ENCODE measurements at places on chromosomes 7 and 10.

- DNase-seq = no peak
Measured at GRCh38 chr10:22435650-22436049, 90.4 kb downstream of the SPAG6 start.

DNA sequence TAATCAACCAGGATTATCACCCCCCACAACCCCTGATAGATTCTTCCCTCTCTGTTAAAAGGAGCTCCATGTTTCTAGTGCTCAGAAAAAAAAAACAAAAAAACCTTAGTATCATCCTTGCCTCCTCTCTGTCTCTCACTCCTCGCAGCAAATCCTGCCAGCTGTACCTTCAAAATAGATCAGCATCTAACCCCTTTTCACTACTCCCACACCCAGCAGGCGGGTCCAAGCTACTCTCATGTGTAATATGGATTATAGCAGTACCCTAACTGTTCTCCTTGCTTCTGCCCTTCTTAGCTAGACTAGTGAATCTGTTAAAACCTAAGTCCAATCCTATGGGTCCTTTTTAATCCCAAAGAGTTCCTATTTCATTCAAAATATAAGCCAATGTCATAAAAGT lies 667.4 kb downstream of the MAGI2 start:
- no peak for DNase-seq

DNA sequence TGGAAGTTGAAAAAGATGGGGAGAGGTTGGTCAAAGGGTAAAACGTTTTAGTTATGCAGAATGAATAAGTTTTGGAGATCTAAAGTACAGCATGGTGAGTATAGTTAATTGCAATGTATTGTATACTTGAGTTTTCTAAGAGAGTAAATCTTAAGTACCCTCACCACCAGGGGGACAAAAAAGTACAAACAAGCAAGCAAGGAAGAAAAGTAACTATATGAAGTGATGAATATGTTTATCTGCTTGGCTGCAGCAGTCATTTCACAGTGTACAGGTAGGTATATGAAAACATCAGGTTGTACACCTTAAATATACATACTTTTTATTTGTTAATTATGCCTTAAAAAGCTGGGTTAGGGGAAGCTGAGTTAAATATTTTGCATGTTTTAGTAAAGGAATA lies 157.3 kb downstream of the PCLO start:
- no peak for DNase-seq

- DNase-seq = no peak
Measured at GRCh38 chr7:50739744-50740435, 42.8 kb downstream of the GRB10 start.

DNA sequence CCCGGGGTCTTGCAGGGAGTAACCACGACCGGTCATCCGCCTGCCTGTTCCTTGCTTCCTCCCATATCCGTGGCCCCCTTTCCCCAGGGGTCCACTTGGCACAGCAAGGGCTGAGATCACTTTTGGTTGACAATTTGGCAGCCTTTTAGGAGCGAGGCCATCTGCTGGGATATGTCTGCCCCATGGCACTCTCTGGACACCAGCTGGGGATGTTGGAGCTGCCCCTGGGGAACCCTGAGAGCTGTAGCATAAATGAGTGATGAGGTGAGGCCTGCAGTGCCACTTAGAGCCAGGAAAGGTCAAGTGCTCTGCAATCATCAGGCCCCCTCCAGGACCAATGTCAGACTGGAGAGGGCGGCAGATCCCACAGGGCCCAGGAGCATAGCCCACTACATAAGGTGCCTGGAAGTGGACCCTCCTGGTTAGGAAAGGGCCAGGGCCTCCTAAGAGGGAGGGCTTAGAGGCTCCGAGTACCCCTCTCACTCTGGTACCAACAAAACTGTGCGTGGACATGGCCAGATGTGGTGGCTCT lies 92.1 kb downstream of the HIP1 start:
- DNase-seq = no peak

GRCh38 chr7:73736885-73737284 lies 1.7 kb downstream of the ABHD11 start:
- DNase-seq = no peak

DNA sequence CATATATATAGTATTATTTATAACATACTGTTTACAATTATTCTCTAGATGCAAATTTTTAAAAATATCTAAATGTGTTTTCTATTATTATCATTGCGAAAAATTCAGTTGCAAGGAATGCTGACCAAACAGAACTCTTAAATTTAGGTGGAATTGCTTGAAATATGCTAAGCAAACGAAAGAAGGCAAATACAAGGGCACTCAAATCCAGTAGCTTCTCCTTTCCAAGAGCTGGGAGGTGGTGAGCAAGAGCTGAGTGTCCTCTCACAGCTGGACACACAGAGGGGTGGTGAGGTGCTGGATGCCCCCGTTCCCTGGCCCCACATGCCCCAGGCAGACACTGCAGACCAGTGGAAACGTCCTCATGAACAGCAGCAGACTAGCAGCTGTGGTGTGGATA lies 166.0 kb downstream of the TAX1BP1 start:
- DNase-seq = no peak

DNA sequence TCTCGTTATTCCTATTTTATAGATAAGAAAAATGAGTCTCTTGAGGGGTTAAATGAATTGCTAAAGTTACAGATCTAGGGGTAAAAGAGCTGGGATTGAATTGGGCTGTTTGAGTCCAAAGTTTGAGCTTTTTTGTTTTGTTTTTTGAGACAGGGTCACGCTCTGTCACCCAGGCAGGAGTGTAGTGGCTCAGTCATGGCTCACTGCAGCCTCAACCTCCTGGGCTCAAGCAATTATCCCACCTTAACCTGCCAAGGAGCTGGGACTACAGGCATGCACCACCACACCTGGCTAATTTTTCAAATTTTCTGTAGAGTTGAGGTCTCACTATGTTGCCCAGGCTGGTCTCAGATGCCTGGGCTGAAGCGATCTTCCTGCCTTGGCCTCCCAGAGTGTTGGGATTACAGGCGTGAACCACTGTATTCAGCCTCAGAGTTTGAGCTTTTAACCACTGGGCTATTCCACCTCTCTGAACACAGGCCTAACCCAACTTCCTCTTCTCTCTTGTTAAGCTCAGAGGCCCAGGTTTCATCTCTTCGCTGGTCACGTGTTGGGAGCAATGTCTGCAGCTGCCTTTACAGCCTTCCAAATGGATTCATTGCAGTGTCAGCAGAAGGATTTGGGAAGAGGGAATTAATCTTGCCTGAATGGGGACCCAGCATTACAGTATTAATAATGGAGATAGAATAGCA lies 8.0 kb downstream of the SUFU start:
- DNase-seq = no peak

DNA sequence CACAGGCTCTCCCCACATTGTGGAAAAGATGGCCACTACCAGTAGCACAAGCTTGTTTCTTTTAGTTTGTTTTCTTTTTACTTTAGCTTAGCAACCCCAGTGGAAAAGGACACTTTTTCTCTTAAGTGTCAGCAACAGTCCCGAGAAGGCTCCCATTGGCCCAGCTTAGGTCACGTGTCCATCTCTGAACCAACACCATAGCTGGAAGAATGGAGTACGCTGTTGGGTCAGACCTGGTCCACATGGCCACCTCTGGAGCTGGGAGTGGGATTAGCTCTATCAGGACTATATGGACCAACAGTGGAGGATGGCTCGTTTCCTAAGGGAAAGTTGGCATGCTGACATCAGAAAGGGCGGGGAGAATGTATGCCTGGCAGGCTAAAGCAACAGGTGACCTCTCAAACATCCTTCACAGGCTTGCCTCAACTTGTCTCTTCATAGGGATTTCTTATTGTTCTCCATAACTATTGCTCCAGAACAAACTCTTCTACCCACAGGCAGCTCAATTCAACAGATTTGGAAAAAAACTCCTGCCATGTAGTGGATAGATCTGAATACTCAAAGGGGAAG lies 27.6 kb upstream of the NEUROG3 start:
- no peak for DNase-seq

DNA sequence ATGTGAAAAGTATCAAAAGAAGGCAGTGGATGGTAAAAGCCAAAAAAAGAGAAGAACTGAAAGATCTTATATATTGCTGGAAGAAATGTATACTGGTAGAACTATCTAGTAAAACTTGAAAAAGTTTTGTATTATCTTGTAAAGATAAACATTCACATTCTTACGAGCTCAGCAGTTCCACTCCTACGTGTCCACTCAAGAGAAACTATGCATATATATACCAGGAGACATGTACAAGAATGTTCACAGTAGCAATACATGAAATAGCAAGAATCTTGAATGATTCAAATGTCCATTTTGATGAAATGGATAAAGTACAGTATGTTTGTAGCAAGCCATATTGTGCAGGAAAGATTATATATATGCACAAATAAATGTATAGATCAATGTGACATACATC lies 155.0 kb downstream of the RNF133 start:
- no peak for DNase-seq

GRCh38 chr10:76382381-76382851 lies 951.0 kb downstream of the LRMDA start:
- DNase-seq = no peak

GRCh38 chr10:125521721-125522680 lies 161.0 kb downstream of the TEX36 start:
- DNase-seq = no peak

DNA sequence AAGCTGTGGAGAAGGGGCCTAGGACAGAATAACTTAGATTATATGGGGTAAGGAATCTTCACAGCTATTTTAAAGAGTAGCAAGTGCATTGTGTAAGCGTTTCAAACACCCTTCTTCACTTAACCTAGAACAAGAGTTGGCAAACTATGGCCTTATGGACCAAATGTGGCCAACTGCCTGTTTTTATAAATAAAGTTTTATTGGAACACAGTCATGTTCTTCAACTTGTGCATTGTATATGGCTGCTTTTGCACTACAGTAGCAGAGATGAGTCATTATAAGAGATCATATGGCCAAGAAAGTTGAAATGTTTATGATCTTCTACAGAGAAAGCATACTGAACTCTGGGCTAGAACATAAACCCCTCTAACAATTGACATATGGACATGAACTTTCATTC lies 187.8 kb downstream of the ETV1 start:
- no peak for DNase-seq

DNA sequence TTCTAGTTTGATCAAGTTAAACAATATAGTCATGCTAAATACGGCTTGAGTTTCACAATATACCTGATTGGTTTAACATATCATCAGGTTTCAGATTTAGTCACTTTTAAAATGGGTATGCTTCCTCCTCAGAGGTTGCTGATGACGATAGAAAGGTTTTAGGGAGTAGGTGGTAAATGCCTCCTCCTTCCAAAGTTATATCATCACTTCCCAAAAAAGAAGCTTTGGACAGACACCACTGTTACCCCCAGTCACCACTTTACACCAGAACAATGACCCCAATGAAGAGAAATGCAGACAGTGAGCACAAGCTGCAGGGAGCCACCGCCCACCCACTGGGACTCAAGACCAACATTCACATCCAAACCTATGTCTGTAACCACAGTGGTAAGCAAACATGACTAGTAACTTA lies 244.6 kb downstream of the SORCS1 start:
- DNase-seq = no peak

GRCh38 chr10:123146013-123146893 lies 1.7 kb upstream of the HMX2 start:
- DNase-seq = no peak

DNA sequence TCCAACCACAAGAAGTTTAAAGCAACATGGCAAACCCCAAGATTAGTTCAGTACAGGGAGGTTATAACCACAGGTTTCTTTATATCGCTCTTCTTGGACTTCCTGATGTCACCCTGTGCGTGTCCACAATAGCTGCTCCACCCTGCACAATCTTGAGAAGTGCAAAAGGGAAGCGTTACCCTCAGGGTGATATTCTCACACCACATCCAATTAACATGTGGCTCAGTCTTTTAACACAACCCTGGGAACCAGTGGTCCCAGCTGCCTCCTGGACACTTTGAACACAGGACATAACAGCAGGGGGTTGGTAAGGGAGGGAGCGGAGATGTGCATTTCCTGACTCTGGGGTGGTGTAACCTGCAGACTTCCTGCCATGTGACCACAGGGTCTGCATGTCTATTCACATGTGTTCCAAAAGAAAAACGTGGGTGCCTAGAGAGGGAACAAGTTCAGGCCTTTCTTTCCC lies 64.6 kb downstream of the GSAP start:
- peak; percentile 94 for DNase-seq
